ENCODE measurements at places on chromosomes 5 and 9. TPM values are rescaled to one million over a fixed set of nuclear protein-coding genes. Genes with fewer than 3 reads are reported as not detected.

BTNL9 gene
- not detected for total RNA-seq

PCDHA9 gene
- total RNA-seq = not detected

ANKRD55 gene
- total RNA-seq = 2.2 TPM

UBE2B gene
- 124 TPM for total RNA-seq

TAF9 gene
- total RNA-seq = 58.3 TPM

HSPB3 gene
- total RNA-seq = not detected

TRMO gene
- 13.3 TPM for total RNA-seq

DNA sequence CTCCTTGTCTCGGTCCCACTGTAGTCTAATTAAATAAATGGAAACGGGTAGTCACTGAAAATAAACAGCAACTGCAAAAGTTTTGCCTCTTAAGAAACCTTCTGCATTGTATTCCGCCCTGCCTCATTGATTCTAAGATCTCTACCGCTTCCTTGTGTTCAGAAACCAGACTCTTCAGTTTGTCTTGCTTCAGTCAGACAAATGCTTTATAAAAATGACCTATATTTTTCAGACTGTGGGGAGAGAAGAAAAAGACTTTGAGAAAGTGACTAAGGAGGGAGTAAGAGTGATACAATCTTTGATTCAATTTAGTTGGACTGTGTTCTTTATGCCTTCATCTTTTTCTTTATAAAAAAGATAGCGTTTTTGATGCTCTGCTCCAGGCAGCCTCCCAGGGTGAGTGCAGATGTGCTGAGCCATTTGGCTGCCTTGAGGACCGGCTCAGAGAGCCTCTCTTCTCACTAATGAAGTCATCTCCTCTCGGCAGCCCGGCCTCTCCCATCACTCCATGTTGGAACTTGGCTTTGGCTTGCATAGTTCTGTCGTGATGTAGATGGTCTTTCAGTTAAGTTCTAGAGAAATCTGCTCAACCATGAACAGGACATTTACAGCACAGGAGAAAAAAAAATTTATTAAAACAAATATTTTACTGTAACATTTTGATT, 4.0 kb upstream of the VCAN start:
- no peak overlapping the region for H3K27ac ChIP-seq
- H3K4me1 ChIP-seq = peaks cover 14% of the 10 kb centered on the region
- DNase-seq = no peak

- H3K27ac ChIP-seq = no peak overlapping the region
- H3K27me3 ChIP-seq = peaks cover 4% of the 10 kb centered on the region
- DNase-seq = no peak
Observed at GRCh38 chr5:170757182-170757601, 26.3 kb upstream of the GABRP start.

- no peak overlapping the region for H3K4me3 ChIP-seq
- no peaks in the 10 kb centered on the region for H3K36me3 ChIP-seq
- H3K4me1 ChIP-seq = peaks cover 20% of the 10 kb centered on the region
- no peaks in the 10 kb centered on the region for H3K27me3 ChIP-seq
Observed at GRCh38 chr9:675697-676370, 165.7 kb upstream of the DMRT1 start.

DNA sequence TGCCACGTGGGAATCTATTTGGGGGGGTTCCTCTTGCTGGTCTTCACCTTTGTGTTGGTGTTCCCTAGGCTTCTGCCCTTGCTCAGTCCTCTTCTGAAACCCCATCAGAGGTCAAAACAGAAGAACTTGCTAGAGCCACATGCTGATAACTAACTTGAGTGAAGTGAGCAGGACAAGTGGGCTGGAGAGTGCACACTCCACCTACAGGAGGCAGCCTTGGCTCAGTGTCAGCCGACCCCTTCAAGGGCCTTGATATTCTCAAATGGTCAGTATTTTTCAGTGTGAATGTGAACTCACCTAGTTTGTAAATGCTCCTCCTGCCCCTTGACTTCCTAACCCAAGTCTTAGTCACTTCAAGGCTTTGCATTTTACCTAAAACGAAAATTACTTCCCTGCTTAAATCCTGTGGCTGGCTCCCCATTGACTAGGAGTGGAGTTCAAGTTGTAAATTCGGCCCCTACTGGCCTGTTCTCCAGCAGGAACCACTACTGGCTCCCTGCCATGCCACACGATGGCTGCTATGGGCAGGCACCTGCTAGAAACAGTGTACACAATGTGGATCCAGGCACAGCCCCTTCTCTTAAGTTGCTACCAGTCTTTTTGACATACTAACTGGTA, 3.6 kb upstream of the SLC1A3 start:
- no peaks in the 10 kb centered on the region for H3K36me3 ChIP-seq
- no peak for DNase-seq
- H3K4me3 ChIP-seq = no peak overlapping the region
- H3K27ac ChIP-seq = no peak overlapping the region
- H3K4me1 ChIP-seq = peaks cover 18% of the 10 kb centered on the region

GRCh38 chr9:29697011-29697410, 2123.7 kb upstream of the C9orf72 start:
- no peaks in the 10 kb centered on the region for H3K4me1 ChIP-seq
- DNase-seq = no peak
- H3K27me3 ChIP-seq = no peaks in the 10 kb centered on the region
- no peaks in the 10 kb centered on the region for H3K36me3 ChIP-seq
- H3K4me3 ChIP-seq = no peak overlapping the region
- no peak overlapping the region for H3K27ac ChIP-seq

GRCh38 chr5:82330530-82331270, 52.5 kb upstream of the RPS23 start:
- H3K4me3 ChIP-seq = no peak overlapping the region
- H3K36me3 ChIP-seq = no peaks in the 10 kb centered on the region
- H3K4me1 ChIP-seq = no peaks in the 10 kb centered on the region
- no peaks in the 10 kb centered on the region for H3K27me3 ChIP-seq
- no peak overlapping the region for H3K27ac ChIP-seq

GRCh38 chr9:129944506-129945116, 98.4 kb downstream of the FNBP1 start:
- peak; percentile 76 for DNase-seq
- peak overlapping the region; percentile 71 for H3K27ac ChIP-seq
- H3K4me3 ChIP-seq = peak overlapping the region; percentile 12
- no peaks in the 10 kb centered on the region for H3K27me3 ChIP-seq
- H3K4me1 ChIP-seq = peaks cover 49% of the 10 kb centered on the region

DNA sequence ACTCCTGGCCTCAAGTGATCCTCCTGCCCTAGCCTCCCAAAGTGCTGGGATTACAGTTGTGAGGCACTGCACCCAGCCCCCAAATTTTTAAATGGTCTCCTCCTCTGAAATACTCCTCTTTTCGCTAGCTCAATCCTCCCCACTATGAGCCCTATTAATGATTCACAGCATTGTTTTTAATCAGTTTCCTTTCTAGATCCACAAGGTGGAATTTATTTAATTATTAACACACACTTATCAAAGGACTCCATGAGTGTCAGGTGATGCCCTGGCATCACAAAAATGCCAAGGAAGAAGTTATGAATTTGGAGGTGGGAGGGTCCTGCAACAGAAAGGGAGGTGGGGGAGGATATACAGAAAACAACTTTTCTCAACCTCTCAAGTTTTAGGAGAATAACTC, 806.5 kb downstream of the PRELID2 start:
- no peak overlapping the region for H3K27ac ChIP-seq
- no peaks in the 10 kb centered on the region for H3K4me1 ChIP-seq
- DNase-seq = no peak

DNA sequence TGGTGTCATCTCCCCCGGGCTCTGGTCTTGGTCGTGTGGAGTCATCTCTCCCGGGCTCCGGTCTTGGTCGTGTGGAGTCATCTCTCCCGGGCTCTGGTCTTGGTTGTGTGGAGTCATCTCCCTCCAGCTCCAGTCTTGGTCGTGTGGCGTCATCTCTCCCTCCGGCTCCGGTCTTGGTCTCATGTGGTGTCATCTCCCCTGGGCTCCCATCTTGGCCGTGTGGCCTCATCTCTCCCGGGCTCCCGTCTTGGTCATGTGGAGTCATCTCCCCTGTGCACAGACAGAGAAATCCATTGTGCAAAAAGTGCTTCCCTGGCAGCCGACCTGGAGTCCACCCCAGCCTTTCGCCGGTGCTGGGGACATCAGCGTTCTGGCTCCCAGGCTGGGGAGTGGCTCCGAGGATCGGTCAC, 91.1 kb upstream of the CACNA1B start:
- no peak overlapping the region for H3K27ac ChIP-seq
- H3K36me3 ChIP-seq = peaks cover 28% of the 10 kb centered on the region
- no peak overlapping the region for H3K4me3 ChIP-seq

DNA sequence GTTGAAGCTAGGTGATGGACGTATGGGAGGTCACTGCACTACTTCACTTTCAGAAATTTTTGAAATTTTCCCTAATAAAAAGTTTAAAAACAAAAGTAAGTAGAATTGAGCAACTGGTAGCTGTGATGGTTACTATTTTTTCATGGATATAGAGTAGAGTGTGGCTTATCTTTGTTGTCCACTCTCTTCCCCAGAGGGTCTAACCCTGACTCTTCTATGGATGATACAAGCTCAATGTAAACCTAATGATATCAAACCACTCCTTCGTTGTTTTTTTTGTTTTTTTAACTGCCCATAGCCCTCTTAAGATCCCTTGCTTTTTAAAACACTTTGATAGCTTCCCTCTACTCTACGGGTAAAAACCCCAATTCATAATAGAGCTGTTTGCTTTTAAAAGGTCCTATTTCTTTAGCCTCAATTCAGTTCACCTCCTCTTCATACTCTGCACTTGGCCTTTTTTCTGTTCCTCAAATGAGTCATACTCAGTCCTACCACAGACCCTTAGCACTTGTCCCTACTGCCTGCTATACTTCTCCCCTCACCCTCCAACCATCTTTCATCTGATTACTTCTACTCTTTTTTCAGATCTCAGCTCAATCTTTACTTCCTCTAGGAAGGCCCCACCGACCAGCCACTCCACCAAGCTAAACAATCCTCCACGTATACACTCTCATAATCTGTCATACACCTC, 2.6 kb downstream of the HDAC3 start:
- H3K36me3 ChIP-seq = peaks cover 12% of the 10 kb centered on the region
- H3K27ac ChIP-seq = peak overlapping the region; percentile 35
- no peaks in the 10 kb centered on the region for H3K27me3 ChIP-seq
- DNase-seq = no peak

DNA sequence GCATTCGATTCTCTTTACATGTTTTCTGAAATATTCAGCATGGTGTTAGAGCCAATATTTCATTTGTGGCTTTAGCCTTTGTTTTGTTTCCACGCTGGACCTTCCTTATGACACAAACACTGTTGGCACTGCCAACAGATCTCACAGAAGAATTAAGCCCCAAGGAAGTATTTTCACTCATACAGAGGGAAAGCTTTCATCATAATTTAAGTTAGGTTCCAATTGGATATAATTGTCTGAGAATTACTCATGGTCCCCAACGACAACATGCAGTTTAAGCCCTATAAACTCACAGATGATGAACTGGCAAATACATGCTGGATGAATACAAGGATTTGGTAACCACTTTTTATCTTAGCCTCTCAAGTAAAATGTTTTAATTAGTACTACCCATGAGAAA, 259.5 kb downstream of the EBF1 start:
- no peaks in the 10 kb centered on the region for H3K27me3 ChIP-seq
- no peak overlapping the region for H3K4me3 ChIP-seq
- no peak overlapping the region for H3K27ac ChIP-seq
- no peaks in the 10 kb centered on the region for H3K36me3 ChIP-seq
- no peaks in the 10 kb centered on the region for H3K4me1 ChIP-seq
- no peak for DNase-seq

DNA sequence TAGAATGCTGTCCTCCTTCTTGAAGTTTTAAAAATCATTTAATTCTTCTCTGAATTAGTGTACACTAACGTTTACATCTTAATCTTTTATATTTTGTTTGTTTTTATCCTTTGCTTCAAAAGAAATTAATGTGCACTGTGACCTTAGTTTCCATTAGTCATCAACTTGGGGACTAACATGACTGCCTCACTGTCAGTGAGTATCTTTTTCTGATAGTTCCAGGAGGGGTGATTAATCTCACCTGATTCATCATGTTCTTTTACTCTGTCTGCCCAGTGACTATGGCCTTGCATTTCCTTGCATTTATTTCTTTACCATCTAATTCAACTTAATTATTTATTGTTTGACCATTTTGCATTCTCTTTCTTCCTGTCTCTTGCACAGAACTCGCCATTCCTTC, 33.4 kb upstream of the NR3C1 start:
- no peak overlapping the region for H3K4me3 ChIP-seq
- no peaks in the 10 kb centered on the region for H3K27me3 ChIP-seq
- no peaks in the 10 kb centered on the region for H3K36me3 ChIP-seq
- peak overlapping the region; percentile 55 for H3K27ac ChIP-seq

- H3K27me3 ChIP-seq = peaks cover under 1% of the 10 kb centered on the region
- H3K4me1 ChIP-seq = no peaks in the 10 kb centered on the region
- H3K36me3 ChIP-seq = no peaks in the 10 kb centered on the region
- H3K4me3 ChIP-seq = no peak overlapping the region
- H3K27ac ChIP-seq = no peak overlapping the region
Observed at GRCh38 chr5:67793418-67793817, 422.1 kb upstream of the PIK3R1 start.

GRCh38 chr5:175554296-175554695, 75.9 kb downstream of the SFXN1 start:
- H3K4me3 ChIP-seq = no peak overlapping the region
- H3K27ac ChIP-seq = no peak overlapping the region
- no peaks in the 10 kb centered on the region for H3K36me3 ChIP-seq

GRCh38 chr5:146440870-146441495, 6.2 kb upstream of the TCERG1 start:
- H3K27me3 ChIP-seq = peaks cover 11% of the 10 kb centered on the region
- no peak for DNase-seq
- H3K4me3 ChIP-seq = no peak overlapping the region
- no peaks in the 10 kb centered on the region for H3K4me1 ChIP-seq
- H3K27ac ChIP-seq = no peak overlapping the region
- no peaks in the 10 kb centered on the region for H3K36me3 ChIP-seq

DNA sequence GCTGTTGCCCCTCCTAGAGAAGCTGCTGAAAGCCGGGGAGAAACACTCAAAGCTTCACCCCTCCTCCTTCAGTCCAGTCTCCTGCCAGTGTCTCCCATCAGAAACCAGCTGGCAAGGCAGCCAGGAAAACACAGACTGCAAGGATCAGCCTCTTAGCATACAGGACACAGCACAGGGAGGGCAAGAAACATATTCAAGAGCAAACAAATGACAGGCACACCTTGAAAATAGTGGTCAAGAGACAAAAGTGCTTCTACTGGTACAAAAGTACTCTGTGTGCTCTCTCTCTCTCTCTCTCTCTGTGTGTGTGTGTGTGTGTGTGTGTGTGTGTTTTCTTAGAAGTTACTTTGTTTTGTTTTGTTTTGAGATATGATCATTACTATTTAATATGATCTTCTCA, 227.2 kb downstream of the RAB3C start:
- no peaks in the 10 kb centered on the region for H3K4me1 ChIP-seq
- peaks cover 5% of the 10 kb centered on the region for H3K27me3 ChIP-seq
- no peak for DNase-seq
- H3K4me3 ChIP-seq = no peak overlapping the region
- no peaks in the 10 kb centered on the region for H3K36me3 ChIP-seq
- H3K27ac ChIP-seq = no peak overlapping the region

GRCh38 chr9:71587576-71588362, 180.5 kb downstream of the CEMIP2 start:
- peak; percentile 35 for DNase-seq
- no peak overlapping the region for H3K4me3 ChIP-seq
- H3K27ac ChIP-seq = no peak overlapping the region
- H3K4me1 ChIP-seq = no peaks in the 10 kb centered on the region
- H3K27me3 ChIP-seq = peaks cover 5% of the 10 kb centered on the region
- no peaks in the 10 kb centered on the region for H3K36me3 ChIP-seq
